Hematopoietic multipotent progenitor cell treated with erythropoietin and hydrocortisone succinate and interleukin-3 and kit ligand, for 17 days (in vitro differentiated cells): ENCODE measurements at places on chromosomes 13 and 19.

GRCh38 chr19:39550197-39550596, 10.2 kb upstream of the EID2 start:
- no peak for DNase-seq

DNA sequence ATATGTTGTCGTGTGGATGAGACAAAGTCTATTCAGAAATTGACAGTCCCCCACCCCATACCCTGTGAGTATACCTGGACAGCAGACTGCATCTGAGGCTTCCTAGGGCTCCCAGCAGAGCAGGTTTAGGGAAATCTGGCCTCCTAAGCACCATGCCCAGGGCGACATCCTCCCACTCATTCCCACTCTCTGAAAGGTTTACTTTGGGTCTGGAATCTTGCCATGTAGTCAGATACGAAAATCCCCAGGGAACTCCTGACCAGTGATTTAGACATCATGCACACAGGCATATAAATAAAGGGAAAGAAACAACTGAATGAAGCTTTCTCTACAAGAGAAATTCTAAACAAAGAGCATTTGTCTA, 717 bp upstream of the NALCN start:
- no peak for DNase-seq

DNA sequence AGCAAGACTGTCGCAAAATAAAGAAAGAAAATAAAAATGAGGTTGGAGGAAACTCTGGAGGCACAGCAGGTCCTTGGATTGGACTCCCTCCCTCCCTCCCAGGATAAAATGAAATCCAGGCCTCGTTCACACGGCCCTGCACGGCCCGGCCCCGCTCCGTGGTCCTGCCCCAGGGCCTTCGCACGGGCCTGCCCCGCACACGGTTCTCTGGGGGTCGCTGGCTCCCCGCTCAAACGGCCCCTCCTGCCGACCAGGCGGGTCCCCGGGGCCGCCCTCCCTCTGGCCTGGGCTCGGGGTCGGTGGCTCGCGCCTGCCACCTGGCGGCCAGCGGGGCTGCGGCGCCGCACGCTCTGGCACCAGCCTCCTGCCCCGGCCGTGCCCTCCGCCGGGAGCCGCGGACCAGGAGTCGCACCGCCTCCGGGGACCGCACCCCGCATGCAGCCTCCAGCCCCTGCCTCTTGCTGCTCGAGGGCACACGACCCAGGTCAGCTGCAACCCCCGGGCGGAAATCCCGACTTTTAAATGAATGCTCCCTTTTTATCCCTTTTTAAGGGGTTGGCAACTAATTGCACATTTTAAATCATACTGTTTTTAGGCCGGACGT, 1.5 kb upstream of the WDR18 start:
- DNase-seq, result peak; percentile 78

GRCh38 chr13:73715911-73716510, 418.2 kb downstream of the KLF12 start:
- no peak for DNase-seq

GRCh38 chr13:40026741-40027140, 371.3 kb downstream of the COG6 start:
- no peak for DNase-seq

GRCh38 chr19:45615795-45616703, 14.0 kb upstream of the GPR4 start:
- peak; percentile 51 for DNase-seq

GRCh38 chr19:29715701-29716581, 880 bp upstream of the C19orf12 start:
- DNase-seq, result no peak

DNA sequence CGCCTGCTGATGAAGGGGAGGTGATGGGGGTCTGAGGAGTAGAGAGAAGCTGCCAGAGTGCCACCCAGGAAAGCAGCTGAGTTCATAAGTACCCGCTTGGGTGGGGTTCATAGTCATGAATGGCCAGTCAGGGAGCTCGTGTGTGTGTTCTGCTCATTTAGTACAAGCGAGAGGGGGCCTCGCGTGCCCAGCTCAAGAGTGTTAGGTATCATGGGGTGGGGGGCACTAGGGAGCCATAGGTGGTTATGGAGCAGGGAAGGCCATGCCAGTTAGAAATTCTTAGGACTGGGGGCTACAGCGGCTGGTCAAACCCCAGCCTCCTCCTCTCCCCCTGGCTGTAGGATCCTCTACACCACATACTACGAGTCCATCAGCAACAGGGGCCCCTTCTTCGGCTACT, 46.8 kb downstream of the CD320 start:
- DNase-seq, result no peak

DNA sequence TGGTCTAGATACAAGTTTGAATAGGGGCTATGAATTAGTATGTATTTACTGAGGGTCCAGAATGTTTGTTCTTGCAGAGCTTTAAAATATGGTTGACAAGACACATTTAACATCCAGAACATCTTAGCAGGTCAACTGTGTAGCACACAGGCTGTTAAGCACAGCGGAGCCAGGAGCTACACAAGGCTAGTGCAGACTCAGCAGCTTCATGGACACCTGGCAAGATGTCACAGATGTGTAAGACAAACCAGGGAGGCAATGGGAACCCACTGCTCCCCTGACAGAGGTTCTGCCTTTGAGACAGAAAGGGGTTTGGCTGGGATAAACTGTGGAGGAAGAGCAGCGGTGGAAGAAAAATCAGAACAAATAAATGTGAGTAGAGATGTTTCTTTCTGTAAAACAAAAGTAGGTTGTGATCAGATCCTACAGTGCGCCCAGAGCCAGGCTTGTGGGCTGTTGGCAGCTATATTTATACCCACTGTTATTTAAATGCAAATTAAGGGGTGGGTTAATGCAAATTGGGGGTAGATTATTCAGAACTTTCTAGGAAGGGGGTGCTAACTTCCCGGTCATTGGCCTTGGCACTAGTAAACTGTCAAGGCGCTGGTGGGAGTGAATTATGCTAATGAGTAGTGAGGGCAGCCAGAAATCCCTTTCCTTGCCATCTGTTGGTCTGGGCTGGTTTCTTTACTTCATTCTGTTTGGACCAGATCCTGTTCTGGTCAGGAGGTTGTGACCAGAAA, 33.0 kb downstream of the MIPEP start:
- no peak for DNase-seq

GRCh38 chr13:43444081-43444480, 342.7 kb downstream of the ENOX1 start:
- no peak for DNase-seq

DNA sequence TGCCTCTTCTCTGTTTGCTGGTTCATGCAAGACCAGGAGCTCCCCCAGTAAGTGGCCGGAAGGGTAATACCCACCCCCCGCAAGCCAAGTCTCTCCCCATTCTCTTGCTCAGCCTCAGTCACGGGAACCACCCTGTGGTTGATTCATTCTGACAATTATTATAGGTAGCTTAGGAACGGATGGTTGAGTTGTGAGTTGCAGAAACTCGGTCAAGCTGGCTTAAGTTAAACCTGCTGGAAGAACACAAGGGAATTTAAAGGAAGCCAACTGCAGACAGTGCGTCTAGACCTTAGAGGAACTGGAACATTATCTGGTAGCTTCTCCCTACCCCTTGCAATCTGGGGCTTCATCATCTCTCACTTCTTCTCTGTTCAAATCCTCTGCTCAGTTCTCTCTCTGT, 8.9 kb downstream of the FPR1 start:
- DNase-seq, result no peak

DNA sequence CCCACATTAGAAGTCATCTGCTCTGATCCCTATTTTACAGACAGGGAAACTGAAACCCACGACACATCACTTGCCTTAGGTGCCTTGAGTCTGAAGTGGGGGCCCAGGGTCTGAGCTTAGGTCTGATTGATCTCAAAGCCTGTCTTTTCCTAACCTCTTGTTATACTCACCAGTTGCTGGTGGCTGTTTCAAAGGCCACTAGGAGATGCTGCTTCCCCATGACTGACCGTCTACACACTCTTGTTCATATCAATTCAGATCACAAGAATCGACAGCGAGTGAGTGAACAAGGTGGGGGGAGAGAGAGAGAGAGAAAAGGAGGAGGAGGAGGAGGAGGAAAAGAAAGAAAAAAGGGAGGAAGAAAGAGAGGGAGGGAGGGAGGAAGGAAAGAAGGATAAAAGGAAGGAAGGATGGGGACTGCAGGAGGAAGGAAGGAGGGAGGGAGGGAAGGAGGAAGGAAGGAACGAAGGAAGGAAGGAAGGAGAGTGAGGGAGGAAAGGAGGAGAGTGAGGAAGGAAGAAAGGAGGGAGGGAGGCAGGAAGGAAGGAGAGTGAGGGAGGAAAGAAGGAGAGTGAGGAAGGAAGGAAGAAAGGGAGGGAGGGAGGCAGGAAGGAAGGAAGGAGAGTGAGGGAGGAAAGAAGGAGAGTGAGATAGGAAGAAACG, 3.3 kb downstream of the OR10H1 start:
- DNase-seq, result peak; percentile 22

DNA sequence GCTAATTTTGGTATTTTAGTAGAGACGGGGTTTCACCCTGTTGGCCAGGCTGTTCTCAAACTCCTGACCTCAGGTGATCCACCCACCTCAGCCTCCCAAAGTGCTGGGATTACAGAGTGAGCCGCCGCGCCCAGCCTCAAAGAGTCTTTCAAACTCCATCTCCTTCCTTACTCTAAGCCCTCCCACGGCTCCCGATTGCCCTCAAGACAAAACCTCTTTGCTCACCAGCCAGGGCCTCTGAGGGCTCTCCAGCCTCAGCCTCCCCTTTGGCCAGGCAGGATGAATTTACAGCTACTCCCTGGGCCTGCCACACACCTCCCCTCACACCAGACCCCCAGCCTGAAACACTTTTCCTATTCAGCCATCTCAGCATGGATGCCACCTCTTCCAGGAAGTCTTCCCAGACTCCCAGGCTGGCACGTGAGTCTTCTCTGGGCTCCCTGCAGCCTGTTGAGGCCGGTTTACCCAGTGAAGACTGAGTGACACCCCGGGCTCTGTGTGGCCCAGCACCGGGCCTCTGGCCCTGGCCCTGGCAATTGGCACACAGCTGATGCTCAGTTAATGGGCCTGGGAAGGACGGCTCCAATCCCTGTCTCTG, 7.6 kb downstream of the PRSS57 start:
- no peak for DNase-seq

- DNase-seq, result no peak
Observed at GRCh38 chr13:51928231-51928630, 66.5 kb downstream of the CCDC70 start.

GRCh38 chr19:40542202-40542859, 34.3 kb upstream of the SHKBP1 start:
- no peak for DNase-seq

DNA sequence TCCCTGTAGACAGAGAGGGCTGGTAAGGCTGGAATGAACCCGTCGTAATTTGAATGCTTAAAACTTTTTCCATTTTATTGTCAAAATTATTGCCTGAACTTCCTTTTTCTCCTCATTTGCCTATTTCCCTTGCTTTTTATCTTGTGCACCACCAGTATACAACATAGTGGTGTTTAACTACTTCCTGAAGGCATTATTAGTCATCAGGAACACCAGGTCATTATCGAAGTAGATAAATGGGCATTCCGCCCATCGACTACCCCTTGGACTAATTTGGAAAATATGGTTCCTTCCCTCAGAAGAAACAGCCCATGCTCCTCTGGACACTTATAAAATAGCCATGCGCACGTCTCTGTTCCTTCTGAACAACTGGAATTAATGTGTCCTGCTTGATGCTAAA, 232.1 kb downstream of the TM9SF2 start:
- no peak for DNase-seq

- DNase-seq, result no peak
Observed at GRCh38 chr13:20132052-20132634, 28.7 kb downstream of the GJA3 start.

GRCh38 chr19:46606681-46607447, 5.7 kb downstream of the CALM3 start:
- DNase-seq, result no peak

- DNase-seq, result no peak
Observed at GRCh38 chr13:45042539-45042938, 53.2 kb downstream of the GPALPP1 start.

GRCh38 chr19:3274245-3274941, 49.9 kb downstream of the CELF5 start:
- no peak for DNase-seq

- no peak for DNase-seq
Observed at GRCh38 chr13:78596399-78596735, 7.0 kb downstream of the POU4F1 start.

GRCh38 chr19:38710928-38711725, 33.1 kb downstream of the CAPN12 start:
- no peak for DNase-seq

GRCh38 chr13:98977568-98978265, at the start of gene DOCK9:
TSS of gene DOCK9 (minus strand) at chr13:98978064. CDS start at chr13:98977909, 155 bp downstream.
- no peak for DNase-seq

DNA sequence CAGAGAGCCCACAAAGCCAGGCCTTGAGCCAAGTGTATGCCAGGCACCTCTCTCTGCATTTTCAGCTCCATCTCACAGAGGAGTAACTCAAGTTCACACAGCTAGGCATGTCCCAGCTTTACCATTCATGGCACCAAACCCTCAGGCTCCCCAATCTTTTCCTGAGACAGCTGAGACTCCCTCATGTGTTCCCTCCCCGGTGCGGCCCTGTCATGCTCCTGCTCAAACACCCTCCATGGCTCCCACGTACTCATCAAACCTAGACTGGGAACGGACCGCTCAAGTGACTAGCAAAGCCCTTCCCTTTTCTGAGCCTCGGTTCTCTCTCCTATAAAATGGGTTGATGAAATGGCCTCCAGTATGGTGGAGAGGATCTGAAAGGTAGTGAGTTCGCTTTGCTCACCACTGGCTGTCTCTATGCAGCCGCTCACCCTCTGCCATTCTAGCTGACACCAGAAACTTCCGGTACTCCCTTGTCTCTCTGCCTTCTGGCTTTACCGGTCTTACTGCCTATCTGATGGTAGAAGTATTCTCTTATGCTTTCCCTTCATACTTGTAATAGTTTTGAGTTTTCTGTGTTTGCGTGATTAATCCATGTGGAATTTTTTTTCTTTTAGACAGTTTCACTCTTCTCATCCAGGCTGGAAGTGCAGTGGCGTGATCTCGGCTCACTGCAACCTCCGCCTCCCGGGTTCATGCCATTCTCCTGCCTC, 7.8 kb upstream of the SLC44A2 start:
- peak; percentile 37 for DNase-seq

DNA sequence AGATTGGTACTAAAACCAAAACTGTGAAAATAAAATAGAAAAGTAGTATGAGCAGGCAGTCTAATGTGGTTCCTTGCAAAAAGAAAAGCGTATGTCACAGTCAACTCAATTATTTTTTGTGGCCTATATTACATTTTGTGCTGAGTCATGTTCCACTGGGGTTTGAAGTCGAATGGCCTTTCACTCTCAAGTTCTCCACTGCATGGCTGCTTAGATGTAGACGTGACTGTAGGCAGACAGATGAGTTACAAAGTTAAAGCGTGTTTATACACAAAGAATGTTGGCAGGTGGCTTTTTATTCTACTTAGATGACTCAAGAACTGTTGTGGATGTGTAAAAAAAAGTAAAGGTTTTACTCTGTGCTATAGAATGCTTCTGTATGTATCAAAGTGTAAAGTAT, 133.9 kb downstream of the SLITRK6 start:
- no peak for DNase-seq

GRCh38 chr13:111640006-111640405, 319.6 kb downstream of the TEX29 start:
- no peak for DNase-seq

DNA sequence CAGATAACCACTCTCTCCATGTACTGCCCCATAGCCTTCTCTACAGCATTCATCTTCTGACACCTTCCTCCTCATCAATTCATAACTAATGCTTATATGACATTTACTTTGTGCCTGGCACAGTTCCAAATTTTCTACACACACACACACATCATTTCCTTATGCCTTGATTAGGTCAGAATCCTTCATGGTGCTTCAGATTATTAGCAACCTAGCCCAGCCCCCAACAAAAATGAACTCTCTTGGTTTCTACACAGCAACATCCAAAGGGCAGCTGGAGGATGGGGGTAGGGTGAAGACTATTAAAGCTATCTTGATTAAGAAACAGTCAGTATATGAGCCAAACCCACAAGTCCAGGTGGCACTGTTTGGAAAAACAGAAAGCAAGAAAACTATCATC, 3.7 kb downstream of the RUBCNL start:
- no peak for DNase-seq
